ENCODE measurements at places on chromosomes 2 and 18. TPM values are rescaled to one million over a fixed set of nuclear protein-coding genes. Genes with fewer than 3 reads are reported as not detected.
A peak's percentile ranks its signal among the peaks of the same experiment; 100 is the strongest.

- peak; percentile 94 for DNase-seq
Observed at GRCh38 chr2:30252723-30253701, 21.7 kb downstream of the LBH start.

- DNase-seq = no peak
Observed at GRCh38 chr2:217839073-217839749, 163.6 kb downstream of the TNS1 start.

- DNase-seq = no peak
Observed at GRCh38 chr2:98654699-98655495, 46.5 kb downstream of the UNC50 start.

Gene HPCAL1
- 267 TPM for total RNA-seq

DNA sequence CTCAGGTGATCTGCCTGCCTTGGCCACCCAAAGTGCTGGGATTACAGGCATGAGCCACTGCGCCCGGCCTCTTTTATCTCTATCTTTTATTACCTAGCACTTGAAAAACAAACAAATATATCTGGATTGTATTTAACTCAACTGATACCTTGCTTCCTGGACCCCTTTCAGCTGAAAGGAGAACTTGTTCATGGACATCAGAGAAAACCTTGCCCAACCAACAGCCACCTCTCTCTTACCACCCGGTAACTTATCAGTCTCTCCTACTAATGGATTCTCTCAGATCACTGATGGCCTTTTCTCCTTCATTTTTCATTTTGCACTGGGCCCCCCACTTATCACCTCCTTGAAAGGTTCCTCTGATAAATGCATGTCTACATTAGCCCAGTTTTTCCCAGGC lies 6.7 kb downstream of the RETSAT start:
- no peak for DNase-seq

DNA sequence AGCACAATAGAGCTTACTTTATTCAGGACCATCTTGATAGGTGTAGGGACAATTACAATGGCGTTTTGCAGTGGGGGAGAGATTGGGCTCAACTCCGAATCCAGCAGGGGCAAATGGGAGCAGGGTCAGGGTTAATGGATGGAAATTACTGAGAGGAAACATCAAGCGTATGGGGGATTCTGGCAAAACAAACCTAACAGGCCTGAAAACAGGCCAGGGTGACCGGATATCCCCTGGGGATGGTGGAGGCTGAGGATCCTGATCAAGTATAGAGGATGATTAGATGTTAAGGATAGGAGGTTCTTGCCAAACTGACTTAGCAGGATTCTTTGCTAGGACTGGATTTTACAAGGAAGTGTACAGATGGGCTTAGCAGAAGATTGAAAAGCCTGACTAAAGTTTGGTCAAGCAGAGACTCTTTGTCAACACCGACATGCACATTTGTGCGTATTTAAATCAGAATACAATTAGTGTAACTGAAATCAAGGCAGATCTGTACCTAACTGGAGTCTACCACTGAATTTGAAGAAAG lies 54.5 kb upstream of the GPR45 start:
- no peak for DNase-seq

- DNase-seq = no peak
Observed at GRCh38 chr18:1026930-1027329, 122.3 kb downstream of the ADCYAP1 start.

DNA sequence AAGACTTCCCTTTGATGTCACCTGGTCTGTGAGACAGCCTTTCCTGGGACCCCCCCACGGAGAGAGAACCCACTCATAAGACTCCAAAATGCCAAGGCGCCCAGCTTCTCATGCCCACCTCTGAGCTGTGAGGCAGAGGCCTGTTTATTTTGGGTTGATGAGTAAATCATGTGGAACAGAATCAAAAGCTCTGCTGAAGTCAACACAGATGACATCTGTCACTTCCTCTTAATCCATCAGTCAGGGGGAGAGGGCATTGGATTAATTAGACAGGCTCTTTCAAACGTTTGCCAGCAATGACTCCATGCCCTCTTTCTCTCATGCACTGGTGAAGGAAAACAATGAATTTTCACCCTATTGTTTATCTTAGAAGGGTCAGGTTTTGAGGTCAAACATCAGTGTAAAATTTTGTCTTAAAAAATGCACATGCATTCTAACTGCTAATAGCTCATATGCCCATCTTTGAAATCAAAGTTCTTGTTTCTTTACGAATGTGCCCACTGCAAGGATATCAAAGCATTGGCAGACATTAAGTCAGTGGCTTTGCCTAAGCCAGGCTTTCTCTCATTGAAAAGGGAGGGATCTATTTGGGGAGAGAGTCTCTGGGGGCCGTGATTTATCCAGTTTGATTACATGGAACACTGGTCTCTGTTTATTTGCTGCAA lies 184.1 kb downstream of the ACKR3 start:
- peak; percentile 41 for DNase-seq

GRCh38 chr2:241410739-241411176 lies 54.7 kb downstream of the FARP2 start:
- peak; percentile 30 for DNase-seq

DNA sequence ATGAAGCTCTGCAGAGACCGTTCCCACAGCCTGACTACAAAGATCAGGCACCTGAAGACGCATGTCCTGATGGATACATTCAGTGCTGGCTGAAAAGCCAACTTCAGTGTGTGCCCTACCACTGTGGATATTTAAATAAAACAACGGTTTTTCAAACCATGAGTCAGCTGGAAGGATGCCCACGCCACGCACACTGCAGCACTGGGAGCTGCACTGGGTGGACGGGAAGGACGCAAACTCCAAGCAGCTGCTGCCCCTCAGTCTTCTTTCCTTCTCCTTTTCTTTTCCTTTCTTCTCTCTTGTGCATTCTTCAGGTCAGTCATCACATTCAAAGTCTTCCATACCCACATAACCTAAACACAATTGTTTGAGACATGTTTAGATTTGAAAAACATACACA lies 7.9 kb downstream of the TMEM18 start:
- DNase-seq = peak; percentile 32

DNA sequence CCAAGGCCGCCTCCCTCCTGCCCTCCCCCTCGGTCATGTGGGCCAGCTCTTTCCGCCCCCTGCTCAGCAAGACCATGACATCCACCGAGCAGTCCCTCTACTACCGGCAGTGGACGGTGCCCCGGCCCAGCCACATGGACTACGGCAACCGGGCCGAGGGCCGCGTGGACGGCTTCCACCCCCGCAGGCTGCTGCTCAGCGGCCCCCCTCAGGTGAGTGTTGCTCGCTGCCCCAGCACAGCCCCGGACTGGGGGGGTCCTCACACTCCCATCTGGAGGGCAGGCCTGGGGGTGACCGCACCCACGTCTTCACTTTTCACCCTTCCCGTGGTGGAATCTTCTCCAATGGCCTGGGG lies 51.3 kb downstream of the NTSR2 start:
- no peak for DNase-seq

DNA sequence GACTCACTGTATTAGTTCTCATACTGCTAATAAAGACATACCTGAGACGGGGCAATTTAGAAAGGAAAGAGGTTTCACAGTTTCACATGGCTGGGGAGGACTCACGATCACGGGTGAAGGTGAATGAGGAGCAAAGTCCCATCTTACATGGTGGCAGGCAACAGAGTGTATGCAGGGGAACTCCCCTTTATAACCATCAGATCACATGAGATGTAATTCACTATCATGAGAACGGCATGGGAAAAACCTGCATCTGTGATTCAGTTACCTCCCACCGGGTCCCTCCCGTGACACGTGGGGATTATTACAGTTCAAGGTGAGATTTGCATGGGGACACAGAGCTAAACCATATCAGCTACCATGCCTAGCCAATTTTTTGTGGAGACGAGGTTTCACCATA lies 168.2 kb downstream of the NEDD4L start:
- DNase-seq = no peak

GRCh38 chr18:50548160-50548559 lies 11.7 kb upstream of the MAPK4 start:
- no peak for DNase-seq

Gene DIPK1C
- total RNA-seq = not detected

DNA sequence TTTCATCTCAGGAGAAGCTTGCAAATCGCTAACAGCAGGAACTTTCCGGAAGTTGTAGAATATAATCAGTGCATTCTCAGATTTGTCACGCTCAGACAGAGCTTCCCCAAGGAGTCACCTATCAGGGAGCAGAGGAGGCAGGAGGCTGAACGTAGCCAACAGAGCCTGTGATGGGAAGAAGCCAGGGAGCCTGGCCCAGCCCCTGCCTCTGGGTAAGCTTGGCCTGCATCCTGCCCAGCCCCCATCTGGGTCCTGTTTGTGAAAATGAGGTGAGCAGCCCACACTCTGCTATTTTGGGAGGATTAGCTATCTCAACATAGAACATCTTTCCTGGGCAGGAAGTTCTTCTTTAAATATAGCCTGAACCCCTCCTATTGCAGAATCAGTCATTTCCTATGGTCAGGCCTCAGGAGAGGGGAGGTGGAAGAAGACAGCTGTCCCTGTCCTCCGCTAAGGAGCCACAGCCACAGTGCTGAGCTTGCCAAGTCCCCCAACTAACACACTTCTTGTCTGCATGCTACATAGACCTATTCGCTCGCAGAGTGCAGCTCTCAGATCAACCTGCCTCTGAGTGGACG lies 19.2 kb upstream of the PKDCC start:
- no peak for DNase-seq

DNA sequence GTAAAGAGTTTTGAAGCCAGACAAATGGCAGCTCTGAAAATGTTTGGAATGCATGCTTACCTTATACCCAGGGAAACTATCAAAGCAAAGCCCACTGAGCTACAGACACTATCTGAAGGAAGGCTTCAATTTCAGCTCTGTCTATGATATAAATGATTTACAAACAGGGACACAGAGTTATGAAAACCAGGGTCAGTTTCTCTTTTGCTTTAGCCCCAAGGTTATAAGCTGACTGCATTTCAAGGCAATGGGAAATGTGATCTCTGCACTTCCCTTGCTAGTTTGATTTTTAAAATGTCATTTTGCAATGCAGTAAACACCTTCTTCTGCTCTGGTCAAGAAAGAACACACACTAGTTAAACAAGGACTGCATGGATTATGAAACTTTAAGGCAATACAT lies 65.2 kb upstream of the CCDC195 start:
- DNase-seq = no peak

- DNase-seq = no peak
Observed at GRCh38 chr2:235979753-235980435, 188.3 kb downstream of the GBX2 start.

Gene SERPINB11
- total RNA-seq = not detected

DNA sequence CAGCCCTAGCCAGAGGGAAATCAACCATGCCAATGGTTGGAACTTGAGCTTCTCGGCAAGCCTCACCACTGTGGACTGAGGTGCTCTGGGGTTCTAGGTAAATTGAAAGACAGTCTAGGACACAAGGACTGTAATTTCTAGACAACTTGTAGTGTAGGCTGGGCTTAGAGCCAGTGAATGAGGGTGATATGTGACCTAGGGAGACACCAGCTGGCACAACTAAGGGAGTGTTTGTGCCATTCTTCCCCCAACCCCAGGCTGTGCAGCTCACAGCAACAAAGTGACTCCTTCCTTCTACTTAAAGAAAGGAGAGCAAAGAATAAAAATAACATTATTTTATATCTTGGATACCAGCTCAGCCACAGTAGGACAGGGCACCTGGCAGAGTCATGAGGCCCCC lies 1690.7 kb upstream of the TMEFF2 start:
- no peak for DNase-seq

DNA sequence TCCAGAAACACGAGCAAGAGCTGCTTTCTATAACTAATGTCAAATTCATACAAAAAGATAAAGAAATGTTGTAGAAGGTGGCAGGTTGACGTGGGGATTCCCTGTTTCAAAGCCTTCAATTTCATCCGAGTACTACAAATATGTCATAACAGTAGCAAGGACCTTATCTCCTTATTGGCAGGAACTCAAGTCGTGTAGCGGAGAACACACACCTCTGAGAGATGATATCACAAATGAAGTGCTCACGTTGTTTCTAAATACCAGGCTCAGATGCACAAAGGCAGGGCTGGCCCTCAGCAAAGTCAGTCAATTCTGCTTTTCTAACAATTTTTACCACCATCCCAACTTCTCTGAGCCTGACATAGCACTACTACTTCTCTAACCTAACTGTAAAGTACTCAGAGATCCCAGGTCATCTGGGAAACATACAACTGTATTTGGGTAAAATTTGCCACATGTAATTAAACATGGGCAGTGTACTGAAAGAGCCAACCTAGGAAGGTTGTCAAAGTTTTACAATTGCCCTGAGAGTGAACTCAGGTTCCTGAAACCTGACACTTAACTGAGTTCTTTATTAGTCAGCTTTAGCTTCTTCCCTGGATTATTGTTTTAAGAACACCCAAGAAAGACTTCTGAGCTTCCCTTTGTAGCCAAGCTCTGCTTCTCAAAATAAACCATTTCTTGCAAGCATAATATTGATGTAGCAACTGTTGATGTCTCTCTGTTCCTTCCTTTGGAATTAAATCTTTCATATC lies 813.7 kb upstream of the ACVR2A start:
- DNase-seq = peak; percentile 50

DNA sequence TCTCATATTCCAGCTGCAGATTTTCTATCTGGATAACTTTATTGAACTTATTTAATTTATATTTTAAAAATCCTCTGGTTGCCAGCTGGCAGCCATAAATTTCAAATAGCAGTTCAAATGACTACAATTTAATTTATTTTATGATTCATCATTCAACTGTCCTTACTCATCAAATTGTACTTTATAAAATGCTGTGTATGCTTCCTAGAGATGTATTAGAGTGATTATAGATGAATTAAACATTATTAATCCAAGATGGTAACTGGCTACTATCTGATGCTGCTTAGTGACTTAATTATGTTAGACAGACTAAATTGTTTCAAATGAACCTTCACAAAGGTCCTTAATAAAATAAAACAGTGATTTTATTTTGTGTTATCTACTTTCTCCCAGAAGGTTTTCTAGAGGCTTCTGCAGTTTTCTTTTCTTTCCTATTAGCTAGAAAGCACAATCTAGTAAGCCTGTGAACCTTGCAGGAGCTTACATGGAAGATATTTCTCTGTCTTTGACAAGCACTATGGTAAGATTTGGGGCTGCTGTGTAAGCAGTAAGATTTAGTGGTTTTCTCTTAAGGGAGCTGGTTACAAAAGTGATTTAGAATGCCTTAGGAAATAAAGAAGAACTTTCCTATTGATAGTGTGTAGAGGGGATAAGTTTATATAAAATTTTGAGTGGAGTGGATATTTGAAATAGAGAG lies 322.3 kb downstream of the FSIP2 start:
- no peak for DNase-seq

DNA sequence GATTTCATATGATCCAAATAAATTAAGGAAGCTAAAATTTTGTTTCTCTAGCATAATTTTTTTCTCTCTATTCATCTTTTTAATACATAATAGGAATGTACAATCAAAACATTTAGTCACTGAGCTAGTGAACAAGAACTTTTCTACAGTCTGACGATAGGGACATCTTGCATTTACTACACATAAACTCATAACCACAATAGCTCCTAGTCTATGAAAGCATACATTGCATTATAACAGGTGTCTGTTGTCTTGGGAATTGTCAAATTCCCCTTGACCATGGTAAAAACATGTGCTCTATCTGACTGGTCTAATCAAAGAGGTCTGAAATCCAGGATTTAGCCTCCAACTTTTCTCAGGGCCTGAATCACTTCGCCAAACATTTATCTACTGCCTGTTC lies 144.8 kb downstream of the FAM124B start:
- no peak for DNase-seq

Gene RIT2
- 0.37 TPM for total RNA-seq

GRCh38 chr2:120936476-120937334 lies 201.0 kb downstream of the GLI2 start:
- peak; percentile 73 for DNase-seq

Gene TEX44
- total RNA-seq = not detected
